Kidney (tissue), 22 donors: ENCODE measurements at places on chromosomes 13 and 19. TPM values are rescaled to one million over a fixed set of nuclear protein-coding genes. Genes with fewer than 3 reads are reported as not detected.
A peak's percentile ranks its signal among the peaks of the same experiment; 100 is the strongest.

DNA sequence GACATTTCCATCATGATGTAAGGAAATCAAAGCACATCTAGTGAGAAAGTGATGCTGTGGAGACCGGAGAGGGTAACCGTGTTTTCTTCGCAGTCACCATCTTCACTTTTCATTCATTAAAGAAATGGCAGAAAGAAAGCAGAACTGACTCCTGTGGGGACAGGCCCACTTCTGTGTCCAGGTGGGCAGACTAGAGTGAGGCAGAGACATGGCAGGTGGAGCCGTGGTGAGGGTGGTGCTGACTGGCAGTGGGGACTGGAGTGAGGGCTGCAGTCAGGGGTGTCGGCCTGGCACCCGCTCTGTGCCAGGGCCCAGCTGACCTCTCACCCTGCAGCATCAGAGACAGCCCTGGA, 71.4 kb upstream of the MCF2L start:
- DNase-seq = no peak

- peak; percentile 72 for DNase-seq
These were observed 12.3 kb upstream of the CADM4 start for GRCh38 chr19:43651758-43652545.

DNA sequence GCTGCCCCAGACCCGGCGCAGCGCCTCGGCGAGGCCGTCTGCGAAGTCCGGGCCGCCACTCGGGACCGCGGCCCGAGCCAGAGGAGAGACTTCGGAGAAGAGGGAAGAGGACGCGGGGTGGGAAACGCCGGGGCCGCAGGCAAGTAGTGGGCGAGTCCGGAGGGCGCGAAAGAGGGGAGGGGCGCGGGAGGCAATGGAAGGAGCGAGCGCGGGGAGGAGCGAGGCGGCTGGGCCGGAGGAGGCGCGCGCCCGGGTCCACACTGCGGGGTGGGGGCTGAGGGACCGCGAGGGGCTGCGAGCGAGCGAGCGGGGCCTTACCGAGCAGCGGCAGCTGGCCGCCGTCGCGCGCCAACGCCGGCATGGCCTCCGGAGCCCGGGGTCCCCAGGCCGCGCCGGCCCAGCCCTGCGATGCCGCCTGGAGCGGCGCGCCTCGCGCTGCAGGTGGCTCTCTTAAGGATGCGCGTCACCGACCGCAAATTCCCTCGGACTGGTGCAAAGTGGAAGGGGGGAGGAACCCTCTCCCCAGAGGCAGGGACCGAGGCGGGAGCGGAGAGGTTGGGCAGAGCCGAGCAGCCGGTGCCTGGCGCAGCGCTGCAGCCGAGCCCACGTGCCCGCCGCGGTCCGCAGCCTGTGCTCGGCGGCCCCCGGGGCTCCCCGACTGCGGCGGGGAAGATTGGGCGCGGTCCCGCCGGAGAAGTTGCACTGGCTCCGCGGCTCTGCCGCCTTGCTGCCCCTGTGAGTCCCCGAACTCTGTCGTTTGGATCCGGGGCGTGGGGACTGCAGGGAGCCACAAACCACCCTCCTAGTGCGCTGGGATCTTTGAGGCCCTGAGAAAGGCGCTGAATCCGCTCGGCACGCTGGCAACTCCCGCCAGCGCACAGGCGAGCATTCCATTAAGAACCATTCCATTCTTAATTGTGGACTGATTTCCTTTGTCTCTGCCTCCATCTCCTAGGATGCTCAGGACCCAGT, at the start of gene FLT3:
FLT3 (minus strand) TSS at position 427 of the 972 bp plus-strand sequence; CDS start at position 361, 66 bp downstream.
- peak; percentile 71 for DNase-seq

DNA sequence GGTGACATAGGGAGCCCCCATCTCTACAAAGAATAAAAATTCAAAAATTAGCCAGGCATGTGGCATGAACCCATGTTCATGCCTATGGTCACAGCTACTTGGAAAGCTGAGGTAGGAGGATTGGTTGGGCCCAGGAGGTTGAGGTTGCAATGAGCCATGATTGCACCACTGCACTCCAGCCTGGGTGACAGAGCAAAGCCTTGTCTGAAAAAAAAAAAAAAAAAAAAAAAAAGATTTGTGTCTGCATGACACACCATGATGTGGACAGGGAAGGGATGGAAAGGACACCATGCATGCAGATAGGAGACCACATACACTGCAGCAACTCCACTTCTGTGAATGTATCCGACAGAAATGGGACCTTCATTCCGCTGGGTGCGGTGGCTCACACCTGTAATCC, 34.0 kb upstream of the HOMER3 start:
- DNase-seq = no peak

Gene CCDC70
- polyA plus RNA-seq = not detected

DNA sequence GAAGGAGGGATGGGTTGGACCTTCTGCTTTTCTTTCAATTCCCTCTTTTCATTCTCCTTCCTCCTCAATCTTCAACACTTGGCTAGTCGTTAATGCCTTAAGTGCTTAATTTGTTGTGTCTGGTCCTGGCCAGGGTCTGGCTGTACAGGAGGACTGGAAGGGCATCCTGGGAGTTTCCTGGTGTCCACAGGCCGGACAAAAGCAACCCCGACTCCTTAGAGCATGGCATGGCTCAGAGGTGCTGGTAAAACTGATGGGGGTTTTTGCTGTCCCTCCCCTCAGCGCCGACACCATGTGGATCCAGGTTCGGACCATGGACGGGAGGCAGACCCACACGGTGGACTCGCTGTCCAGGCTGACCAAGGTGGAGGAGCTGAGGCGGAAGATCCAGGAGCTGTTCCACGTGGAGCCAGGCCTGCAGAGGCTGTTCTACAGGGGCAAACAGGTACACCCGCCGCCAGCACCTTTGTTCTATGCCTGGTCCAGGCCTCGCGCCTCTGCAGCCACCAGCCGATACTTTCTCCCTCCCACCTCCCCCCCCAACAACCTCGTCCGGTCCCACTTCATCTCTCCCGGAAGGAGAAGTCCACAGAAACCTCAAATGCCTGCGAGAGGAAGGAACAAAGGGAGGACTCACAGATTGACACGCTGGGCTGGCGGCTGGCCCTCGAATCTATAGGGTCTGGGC, 1.4 kb downstream of the UHRF1 start:
- DNase-seq = peak; percentile 63

DNA sequence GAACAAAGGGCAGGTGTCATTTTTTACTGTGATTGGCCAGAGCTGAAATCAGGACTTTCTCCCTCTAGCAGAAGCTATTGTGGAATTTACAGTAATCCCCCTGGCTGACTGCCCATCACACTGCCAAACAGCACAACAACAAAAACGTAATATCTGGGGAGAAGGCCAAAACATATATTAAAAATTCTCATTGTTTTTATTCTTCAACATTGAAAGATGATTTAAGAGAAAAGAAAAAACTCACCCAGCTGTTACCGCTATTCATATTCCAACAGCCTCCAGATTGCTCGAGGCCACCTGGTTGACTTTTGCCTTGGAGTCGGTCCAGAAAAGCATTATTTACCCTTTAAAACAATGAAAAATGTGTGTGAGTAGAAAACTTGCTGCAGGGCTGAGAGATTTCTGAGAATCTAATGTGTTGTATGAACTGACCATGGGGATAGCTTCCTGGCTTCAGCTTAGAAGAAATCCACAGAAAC, 97.2 kb downstream of the EPSTI1 start:
- DNase-seq = no peak

- peak; percentile 47 for DNase-seq
These were observed 1.3 kb downstream of the GADD45B start for GRCh38 chr19:2477141-2477710.

DNA sequence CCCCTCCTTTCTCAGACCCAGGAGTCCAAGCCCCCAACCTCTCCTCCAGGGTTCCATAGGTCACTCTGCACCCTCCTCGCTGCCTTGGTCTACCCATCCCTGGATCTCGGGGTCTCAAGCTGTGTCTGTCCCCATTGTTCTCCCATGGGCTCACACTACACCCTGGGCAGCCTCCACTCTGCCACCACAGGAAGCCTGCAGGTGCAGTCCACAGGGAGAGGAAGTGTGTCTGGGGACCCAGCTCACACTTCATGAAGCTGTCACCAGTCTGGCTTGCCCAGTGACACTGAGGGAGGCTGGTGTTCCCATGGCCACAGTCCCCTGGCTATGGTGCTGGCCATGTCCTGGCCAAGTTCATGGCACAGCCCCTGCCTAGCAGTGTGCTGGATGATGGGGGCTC, 5.3 kb downstream of the NECTIN2 start:
- no peak for DNase-seq

- peak; percentile 69 for DNase-seq
These were observed 35.8 kb upstream of the GRTP1 start for GRCh38 chr13:113399755-113400149.

DNA sequence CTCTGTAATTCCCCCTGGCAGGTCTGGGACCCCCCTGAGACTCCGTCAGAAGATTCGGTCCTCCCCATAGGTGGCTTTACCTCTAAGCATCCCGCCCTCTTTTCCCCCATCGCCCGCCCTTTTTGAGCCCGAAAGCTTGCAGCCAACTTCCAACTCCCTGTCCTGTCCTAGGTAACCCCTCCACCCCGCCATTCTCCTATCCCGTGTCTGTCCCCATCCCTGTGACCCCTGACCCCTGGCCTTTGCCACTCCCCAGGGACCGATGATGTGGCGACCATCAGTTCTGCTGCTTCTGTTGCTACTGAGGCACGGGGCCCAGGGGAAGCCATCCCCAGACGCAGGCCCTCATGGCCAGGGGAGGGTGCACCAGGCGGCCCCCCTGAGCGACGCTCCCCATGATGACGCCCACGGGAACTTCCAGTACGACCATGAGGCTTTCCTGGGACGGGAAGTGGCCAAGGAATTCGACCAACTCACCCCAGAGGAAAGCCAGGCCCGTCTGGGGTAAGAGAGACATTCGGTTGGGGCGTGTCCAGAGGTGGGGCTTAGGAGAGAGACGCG, 488 bp downstream of the RCN3 start:
- DNase-seq = peak; percentile 25

DNA sequence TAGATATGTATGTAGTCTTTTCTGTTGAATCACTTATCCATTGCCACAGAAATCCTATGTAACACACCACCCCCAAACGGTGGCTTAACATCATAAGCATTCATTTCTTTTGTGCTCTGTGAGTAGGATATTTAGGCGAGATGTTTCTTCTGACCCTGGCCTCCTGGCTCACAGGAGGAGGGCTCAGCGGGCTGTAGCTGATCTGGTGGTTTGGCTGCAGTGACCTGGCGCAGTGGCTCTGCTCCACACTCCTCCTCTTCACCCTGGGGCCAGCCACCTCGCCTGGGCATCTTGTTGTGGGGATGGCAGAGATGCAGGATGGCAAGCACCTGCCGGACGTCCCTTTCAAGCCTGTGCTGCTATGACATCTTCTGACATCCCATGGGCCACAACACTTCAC, 147.1 kb upstream of the IRS2 start:
- DNase-seq = peak; percentile 62

GRCh38 chr13:66840621-66841020, 389.5 kb downstream of the PCDH9 start:
- DNase-seq = no peak

Gene C2CD4C
- polyA plus RNA-seq = 0.99 TPM

Gene ZNF610
- polyA plus RNA-seq = 4.2 TPM

DNA sequence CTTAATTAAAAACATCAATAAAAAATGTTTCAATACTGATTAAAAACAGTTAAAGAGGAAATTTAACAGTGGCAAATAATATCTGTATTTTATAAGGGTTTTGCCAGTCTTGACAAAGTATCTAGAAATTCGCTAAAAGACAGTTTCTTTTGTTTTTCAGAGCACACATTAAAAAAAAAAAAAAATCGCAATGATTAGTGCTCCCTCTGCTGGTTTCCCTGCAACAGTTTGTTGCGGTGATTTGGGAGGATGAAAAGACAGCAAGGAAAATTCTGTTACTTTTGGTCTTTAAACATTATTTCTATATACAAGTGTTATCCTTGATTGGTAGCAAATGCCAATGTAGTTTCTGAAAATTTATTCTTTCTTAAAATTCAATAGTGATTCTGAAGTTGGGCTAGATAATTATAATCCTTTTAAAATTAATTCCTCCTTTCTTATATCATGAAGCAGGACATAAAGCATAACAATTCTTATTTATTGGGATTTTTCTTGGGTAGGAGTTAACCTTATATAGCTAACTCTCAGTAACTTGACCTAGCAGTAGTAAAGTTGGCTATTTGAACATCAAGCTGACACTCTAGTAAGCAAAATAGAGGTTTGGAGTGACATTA, 23.1 kb upstream of the SPRY2 start:
- DNase-seq = no peak

DNA sequence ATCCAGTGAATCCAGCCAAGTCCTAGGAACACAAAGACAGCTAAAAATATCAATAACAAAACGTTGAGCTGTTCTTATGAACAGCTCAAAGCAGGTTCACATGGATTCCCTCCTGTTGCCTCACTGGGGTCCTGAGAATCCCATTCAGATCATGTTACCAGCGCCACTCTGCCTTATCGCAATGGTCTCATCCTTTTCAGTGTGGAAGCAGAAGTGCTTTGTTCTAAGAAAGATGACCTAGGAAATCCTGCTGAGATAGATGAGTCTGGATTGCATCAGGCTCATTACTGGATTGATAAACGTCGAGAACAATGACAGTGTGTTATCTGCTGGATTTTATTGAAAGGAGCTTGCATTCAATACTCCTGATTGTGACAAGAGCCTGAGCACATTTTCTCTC, 87.0 kb downstream of the SLAIN1 start:
- DNase-seq = no peak

Gene SIGLEC14
- 0.26 TPM for polyA plus RNA-seq

DNA sequence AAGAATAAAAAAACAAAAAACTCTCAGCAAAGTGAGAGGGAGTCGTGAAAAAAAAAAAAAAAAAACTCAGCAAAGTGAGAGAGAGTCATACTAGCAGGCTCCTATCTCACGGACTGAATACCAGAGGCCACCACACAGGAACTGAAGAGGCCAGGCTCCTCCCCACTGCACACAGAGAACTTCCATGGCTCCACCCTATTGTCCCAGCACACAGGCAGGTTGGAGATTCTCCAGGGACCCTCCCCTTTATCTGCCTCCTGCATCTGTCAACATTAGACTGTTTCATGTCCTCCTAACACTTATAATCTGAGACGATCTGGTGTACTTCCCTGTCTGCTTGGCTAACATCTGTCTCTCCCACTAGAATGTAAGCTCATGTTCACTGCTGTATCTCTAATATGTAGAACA, 37.0 kb upstream of the FARP1 start:
- no peak for DNase-seq

GRCh38 chr19:35090506-35091214, 25.0 kb upstream of the FXYD3 start:
- peak; percentile 92 for DNase-seq

GRCh38 chr19:49186108-49186507, 28.5 kb downstream of the TRPM4 start:
- DNase-seq = no peak

DNA sequence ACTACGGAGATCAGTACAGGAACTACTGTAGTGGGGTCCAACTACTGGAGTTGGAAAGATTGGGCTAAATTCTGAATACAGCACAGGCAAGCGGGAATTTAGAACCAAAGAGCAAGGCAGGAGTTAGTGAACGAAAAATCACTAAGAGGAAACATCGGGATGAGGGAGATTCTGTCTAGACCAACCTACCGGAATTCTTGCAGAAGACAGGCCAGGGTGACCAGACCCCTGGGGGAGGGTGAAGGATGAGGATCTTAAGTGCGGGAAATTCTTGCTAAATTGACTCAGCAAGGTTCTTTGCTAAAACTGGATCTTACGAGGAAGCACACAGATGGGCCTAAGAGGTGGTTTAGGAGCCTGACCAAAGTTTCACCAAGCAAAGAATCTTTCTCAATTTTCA, 13.2 kb upstream of the PSPC1 start:
- DNase-seq = no peak

GRCh38 chr13:94243551-94243950, 235.9 kb downstream of the DCT start:
- no peak for DNase-seq

GRCh38 chr13:97015661-97016350, 21.5 kb upstream of the OXGR1 start:
- DNase-seq = no peak
